ENCODE measurements at places on chromosomes 12 and 14.

GRCh38 chr12:132071040-132071810 is 72.9 kb downstream of the DDX51 start:
- DNase-seq: no peak

DNA sequence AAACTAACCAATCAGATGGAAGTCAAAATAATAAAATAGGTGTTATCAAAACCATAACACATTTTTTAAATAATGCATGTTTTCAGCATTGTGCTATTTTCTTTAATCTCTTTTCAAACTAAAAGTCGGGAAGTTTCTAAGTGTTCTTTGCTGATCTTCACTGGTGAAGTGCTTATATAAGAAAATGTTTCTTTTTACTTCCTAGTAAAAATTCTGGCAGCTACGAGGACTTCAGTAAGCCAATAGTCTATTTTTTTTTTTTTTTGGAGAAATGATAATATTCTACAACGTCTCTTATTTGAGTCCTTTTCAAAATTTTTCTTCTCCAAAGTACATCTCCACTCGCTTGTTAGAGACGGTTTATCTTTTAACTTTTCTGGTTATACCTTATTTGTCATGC is 448.0 kb downstream of the SLC6A15 start:
- no peak for DNase-seq

DNA sequence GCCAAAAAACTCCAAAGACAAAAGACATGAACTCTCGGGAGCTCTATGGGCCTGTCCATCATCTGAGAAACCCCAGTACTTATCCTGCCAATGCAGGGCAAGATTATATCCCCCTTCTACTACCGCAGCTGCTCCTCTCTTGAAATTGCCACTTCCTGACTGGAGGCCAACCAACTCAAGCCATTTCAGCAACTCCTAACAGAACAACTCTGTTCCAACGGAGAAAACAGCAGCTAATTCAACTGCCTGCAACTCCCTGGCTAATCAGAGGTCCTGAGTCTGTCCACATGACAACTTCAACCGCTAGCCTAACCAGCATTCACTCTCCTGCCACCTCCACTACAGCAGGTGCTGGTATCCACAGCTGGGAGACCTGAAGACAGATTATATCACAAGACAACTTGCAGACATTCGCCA is 24.1 kb downstream of the CEP83 start:
- no peak for DNase-seq

GRCh38 chr12:3170423-3171194 is 93.4 kb downstream of the TSPAN9 start:
- no peak for DNase-seq

- DNase-seq: peak; percentile 22
Observed at GRCh38 chr14:38209572-38210557, 2.2 kb downstream of the SSTR1 start.

DNA sequence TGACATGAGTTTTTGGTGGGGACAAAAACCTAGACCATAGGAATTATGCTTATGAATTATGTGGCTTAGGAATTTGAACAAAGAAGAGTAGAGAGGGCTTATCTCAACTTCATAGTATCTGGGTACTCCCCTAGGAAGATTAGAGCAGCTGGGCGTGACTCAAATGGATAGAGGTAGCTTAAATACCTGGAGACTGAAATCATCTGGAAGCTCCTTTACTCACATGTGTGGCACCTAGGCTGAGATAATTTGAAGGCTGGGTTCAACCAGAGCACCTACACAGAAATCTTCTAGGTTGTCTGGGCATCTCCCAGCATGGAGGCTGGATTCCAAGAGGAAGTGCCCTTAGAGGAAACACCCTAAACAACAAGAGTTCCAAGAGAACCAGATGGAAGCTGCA is 393.9 kb downstream of the ADAMTS20 start:
- no peak for DNase-seq

- DNase-seq: no peak
Observed at GRCh38 chr14:20799892-20800544, 2.6 kb downstream of the RNASE1 start.

DNA sequence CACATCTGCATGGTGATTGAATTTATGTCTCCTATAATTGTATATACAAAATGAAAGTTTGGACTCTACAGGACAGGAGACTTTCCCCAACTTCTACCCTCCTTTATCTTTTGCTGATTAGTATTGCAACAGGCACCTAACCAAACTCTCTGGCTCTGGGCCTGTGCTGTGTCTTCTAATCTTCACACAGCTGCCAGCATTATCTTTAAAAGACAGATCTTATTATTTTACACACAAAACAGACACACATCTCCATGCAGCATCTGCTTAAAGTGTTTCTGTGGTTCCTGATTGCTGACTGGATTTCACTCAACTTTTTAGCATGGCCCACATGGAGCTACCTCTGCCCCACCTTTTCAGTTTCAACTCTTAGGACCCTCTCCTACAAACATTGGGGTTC is 154.9 kb upstream of the PELI2 start:
- no peak for DNase-seq

- DNase-seq: no peak
Observed at GRCh38 chr12:130628304-130628703, 87.8 kb downstream of the RIMBP2 start.

DNA sequence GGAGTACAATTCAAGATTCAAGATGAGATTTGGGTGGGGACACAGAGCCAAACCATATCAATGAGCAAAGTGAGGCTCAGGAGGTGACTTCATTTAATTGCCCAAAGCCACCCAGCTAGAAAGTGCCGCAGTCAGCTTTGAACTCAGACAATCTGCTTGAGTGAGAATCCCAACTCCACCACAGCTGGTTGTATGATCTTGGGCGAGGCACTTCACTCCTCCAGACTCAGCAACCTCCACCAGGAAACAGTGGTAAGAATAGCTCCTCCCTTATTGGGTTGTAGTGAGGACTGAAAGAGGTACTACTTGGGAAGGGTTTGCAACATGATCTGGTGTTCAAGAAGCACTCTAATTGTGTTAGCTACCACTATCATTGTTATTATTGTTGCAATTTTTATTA is 129.2 kb upstream of the RFLNA start:
- no peak for DNase-seq

- no peak for DNase-seq
Observed at GRCh38 chr14:59176765-59177164, 11.7 kb upstream of the DAAM1 start.

GRCh38 chr14:24307575-24308341 is at the start of gene CIDEB:
Gene CIDEB, minus strand, starts transcription at chr14:24307977. Its CDS starts 119 bp downstream, at chr14:24307858.
- peak; percentile 71 for DNase-seq
